ENCODE measurements at places on chromosomes 2 and 18.

DNA sequence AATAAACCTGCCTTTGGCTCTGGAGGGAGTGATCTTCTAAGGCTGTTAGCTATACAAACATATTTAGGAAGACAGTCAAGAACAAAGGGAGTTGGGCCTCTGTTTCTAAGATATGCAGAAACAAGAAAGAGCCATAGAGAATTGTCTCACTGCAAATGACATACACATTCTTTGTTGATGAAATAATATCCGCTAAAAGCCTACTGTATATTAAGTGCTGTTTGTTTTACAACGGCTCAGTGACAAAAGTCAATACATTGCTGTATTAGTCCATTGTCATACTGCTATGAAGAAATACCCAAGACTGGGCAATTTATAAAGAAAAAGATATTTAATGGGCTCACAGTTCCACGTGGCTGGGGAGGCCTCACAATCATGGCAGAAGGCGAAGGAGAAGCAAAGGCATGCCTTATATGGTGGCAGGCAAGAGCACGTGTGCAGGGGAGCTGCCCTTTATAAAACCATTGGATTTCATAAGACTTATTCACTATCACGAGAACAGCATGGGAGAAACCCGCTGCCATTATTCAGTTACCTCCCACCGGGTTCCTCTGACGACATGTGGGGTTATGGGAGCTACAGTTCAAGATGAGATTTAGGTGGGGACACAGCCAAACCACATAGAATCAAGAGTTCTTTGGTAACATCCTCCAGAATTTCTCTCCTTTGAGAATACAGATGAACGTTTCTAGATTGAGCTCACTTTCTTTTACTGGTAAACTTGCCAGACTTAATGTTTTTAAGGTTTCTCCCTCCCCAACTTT, 157.8 kb downstream of the PIK3C3 start:
- peaks cover 11% of the 10 kb centered on the region for H3K4me1 ChIP-seq
- H3K4me3 ChIP-seq: no peak overlapping the region
- H3K27me3 ChIP-seq: no peaks in the 10 kb centered on the region
- no peak for DNase-seq
- H3K36me3 ChIP-seq: no peaks in the 10 kb centered on the region

DNA sequence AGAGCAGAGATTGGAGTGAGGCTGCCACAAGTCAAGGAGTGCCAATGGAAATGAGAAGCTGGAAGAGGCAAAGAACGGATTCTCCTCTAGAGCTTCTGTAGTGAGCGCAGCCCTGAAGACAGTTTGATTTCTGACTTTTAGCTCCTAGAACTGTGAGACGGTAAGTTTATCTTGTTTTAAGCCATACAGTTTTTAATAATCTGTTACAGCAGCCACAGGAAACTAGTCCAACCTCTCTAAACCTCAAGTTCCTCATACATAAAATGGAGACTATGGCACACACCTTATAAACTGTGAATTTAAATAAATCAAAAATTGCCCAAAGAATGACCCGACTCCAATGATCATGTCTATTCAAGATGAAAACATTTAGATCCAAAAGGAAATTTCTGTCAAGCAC, 596.5 kb downstream of the BCL11A start:
- H3K4me3 ChIP-seq: no peak overlapping the region
- no peaks in the 10 kb centered on the region for H3K27me3 ChIP-seq
- no peaks in the 10 kb centered on the region for H3K36me3 ChIP-seq
- no peak overlapping the region for H3K27ac ChIP-seq

DNA sequence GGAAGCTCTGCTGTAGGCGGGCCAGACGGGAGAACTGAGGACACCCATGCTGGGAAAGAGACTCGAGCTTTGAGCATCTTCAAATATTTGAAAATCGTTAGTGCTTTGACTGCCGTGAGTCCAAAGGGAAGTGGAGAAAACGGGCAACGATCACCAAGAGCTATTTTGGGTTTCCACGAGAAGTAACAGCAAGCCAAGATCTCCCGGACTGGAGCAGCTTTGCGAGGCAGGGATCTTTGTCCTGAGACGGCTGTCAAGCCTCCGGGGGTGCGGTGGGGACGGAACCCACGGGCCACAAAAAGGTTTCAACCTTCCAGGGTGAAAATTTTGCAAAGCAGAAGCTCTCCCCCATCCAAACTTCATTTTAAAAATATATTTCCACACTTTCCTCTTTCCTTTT, 195.8 kb downstream of the NDUFA10 start:
- no peaks in the 10 kb centered on the region for H3K36me3 ChIP-seq
- H3K27me3 ChIP-seq: no peaks in the 10 kb centered on the region
- no peak overlapping the region for H3K27ac ChIP-seq

- no peaks in the 10 kb centered on the region for H3K27me3 ChIP-seq
- H3K4me1 ChIP-seq: peaks cover 18% of the 10 kb centered on the region
- H3K4me3 ChIP-seq: no peak overlapping the region
- H3K36me3 ChIP-seq: peaks cover 5% of the 10 kb centered on the region
These were observed 29.7 kb downstream of the C2orf42 start for GRCh38 chr2:70161069-70161534.

DNA sequence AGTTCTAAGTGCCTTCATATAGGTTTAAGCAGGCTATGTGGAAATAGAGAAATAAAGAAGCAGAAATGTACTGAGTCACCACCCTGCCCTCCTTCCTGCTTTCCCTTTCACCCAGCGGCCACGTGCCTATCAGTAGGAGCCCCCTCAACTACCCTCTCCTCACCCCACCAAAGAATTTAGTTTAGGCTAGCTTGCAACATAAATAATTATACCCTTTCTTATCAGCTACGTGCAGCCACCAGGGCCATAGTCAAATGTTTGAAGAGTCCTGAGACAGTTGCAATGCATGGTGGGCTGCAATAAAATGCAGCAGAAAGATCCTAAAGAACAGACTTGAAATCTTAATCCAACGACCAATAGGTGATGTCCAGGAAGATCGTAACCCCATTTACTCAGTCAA, 101.2 kb downstream of the RTP5 start:
- H3K27me3 ChIP-seq: no peaks in the 10 kb centered on the region
- no peak overlapping the region for H3K27ac ChIP-seq
- H3K36me3 ChIP-seq: no peaks in the 10 kb centered on the region
- peaks cover 16% of the 10 kb centered on the region for H3K4me1 ChIP-seq
- no peak overlapping the region for H3K4me3 ChIP-seq

- H3K4me3 ChIP-seq: no peak overlapping the region
- no peaks in the 10 kb centered on the region for H3K4me1 ChIP-seq
- DNase-seq: no peak
- H3K27ac ChIP-seq: no peak overlapping the region
- H3K27me3 ChIP-seq: no peaks in the 10 kb centered on the region
- H3K36me3 ChIP-seq: no peaks in the 10 kb centered on the region
These were observed 131.1 kb downstream of the DSEL start for GRCh38 chr18:67385455-67385854.

Data from GM12878 (cell line).